ENCODE measurements at places on chromosomes 1 and 21. TPM values are rescaled to one million over a fixed set of nuclear protein-coding genes. Genes with fewer than 3 reads are reported as not detected.

HUNK gene
- 19.4 TPM for polyA plus RNA-seq

DNA sequence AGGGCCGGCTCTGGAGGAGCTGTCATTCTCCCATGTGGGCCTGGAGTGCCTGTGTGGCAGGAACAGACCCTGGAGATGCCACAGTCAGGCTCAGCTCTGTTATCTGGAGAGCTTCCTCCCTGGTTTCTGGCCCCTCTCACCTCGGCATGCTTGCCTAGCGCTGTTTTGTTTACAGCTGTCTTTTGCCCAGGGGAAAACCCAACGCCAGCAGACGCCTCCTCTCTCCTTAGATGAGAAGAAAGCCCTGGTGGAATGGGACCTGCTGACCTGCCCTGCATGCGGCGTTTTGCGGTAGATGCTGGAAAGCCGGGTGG lies 104.9 kb downstream of the CRYAA start:
- no peak for DNase-seq

AKR7A3 gene
- polyA plus RNA-seq, result 1.3 TPM

KLHDC9 gene
- polyA plus RNA-seq, result 17.6 TPM

EFNA3 gene
- 6.7 TPM for polyA plus RNA-seq

GRCh38 chr21:36347278-36347961 lies 27.4 kb downstream of the MORC3 start:
- no peak for DNase-seq

DNA sequence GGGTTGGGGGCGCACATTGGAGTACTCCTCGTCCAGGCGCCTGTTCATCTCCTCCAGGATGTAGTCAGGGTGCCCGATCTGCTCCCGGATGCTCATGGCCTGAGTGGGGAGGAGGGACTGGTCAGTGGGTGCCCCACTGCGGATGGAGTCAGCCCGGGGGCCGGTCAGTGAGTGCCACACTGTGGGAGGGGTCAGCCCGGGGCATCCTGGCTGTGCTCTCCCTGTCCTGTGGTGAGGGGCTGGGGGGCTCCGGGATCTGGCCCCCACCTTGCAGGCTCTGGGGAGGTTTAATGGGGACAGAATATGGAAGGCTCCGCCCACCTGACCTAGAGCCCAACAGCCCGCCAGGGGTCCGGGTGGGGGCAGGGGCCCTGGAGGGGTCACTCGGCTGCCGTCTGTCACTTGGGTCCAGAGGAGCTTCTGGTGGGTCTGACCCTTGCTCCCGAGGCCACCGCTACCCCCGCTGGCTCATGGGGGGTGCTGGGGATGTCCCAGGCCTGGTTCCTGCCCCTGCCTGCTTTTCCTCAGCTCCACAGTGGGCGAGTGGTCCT lies 8.8 kb downstream of the PRXL2B start:
- DNase-seq, result no peak

DNA sequence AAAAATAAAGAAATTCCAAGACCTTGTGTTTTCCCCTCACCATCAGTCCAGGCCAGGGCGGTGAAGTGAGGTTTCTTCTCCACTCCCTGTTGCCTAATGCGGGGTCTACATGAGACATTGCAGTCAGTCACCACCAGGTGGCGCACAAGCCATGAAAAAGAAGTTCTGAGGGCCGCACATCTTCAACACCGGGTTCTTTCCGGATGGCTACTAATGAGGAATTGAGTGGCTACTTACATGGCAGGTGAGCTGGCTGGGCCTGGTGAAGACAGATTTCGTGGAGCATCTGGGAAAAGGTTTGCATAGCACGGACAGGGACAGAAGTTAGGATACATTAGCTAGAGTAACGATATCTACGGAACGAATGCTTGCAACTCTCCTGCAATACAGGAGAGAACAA lies 15.8 kb upstream of the S100A11 start:
- peak; percentile 67 for DNase-seq

DNA sequence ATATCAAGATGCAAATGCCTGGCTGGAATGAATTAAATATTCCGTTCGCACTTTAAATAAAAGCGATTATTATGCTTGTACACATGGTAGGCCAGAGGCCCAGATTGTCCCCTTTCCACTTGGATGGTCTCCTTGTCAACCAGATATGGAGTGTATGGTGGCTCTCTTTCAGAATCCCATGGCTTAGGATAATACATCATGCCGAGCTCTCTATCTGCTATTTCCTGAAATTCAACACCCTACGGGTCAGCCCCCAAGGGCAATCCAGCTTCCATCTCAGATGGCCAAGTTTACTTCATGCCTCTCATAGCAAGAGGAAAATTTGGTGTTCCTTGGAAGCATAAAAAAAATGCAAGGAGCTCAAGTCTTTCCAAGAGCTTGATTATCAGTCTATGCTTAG lies 25.4 kb upstream of the FMO1 start:
- no peak for DNase-seq

Data from renal cortex interstitium (tissue), 15 donors.